ENCODE measurements at places on chromosomes 3 and 15. TPM values are rescaled to one million over a fixed set of nuclear protein-coding genes. Genes with fewer than 3 reads are reported as not detected.

DNA sequence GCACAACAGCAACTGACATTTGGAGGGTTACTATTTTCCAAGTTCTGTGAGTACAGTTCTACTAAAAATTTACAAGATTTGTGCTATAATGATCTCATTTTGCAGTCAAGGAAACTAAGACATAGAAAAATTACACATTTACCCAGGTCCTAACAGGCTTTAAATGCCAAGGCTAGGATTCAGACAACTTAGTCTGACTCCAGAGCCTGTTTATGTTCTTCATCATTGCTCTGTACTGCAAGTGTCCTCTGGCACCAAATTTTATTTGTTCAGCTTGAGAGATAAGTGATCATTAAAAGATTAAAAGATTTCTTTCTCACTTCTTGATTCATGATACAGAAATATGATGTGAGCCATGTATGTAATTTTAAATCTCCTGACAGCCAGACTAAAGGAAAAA is 290.8 kb downstream of the UBE2E2 start:
- peak; percentile 22 for DNase-seq

DNA sequence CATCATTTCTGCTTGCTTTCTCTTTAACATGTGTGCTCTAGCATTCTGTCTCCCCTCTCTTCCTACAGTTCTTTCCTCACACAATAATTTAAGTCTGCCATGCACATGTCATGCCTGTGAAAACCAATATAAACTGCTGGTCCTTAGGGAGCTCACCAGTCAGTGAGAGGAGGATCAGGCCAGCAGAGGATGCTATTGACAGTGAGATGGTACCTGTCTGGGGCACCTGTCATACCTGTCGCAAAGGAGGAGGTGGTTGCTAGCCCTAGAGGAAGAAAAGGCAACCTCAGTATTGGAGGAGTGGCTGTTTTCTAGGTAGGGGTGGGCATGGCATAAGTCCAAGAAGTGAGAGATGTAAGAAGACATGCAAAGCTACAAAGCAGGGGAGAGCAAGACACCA is 194.6 kb downstream of the GABRG3 start:
- DNase-seq = no peak

DNA sequence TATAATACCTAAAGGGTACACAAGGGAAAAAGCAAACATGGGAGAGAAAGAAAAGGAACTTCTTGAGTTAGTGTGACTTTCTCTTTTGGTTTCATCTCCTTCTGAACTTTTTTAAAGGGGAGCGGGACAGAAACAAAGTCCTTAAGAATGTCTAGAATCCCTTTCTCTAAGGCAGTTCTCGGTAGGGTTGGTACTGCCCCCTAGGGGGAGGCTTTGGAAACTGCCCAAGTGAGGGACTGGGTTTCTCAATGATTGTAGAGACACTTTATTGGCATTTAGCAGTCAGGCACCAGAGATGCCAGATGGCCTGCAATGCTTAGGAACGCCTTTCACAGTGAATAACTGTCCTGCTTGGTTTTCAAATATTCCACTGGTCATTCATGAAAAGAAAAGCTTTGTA is 172.7 kb downstream of the WDR72 start:
- peak; percentile 39 for DNase-seq

GRCh38 chr3:54159917-54160316 is 37.6 kb downstream of the CACNA2D3 start:
- no peak for DNase-seq

DNA sequence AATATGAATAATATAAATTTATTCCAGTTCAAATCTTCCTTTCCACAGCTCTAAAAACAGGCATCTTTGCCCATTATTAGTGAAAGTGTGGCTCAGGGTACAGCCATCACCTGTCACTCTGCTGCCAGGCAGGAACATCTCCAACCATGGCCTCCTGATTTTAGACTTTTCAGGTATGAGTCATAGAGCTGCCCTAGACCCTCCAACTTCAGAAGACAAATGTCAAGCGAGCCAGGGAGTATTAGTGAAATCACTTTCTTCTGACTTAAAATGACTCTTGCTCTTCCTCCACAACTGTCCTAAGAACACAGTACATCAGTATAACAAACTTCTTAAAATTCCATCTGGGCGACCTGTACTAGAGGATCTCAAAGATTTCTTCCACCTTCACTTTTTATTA is 78.1 kb upstream of the AKAP13 start:
- no peak for DNase-seq

DNA sequence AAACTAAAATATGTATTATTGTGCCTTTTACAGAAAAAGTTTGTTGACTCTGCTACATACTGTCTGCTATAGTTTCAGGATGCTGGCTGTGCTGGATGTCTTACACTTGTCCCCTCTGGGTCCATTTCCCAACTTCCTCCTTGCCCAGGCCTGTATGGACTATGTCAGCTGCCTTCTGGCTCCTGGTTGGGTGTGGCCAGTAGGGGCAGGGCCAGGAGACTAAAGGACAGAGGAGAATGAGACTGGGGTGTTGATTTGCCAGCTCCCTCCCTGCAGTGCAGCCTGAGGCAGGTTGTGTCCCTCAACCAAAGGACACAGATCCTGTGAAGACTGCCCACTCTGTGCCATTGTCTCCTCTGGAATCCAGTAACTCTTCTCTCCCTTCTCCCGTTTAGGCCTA is 90.6 kb upstream of the UBE2E2 start:
- DNase-seq = no peak

- DNase-seq = no peak
These were observed 87.8 kb upstream of the CTDSPL start for GRCh38 chr3:37773911-37774310.

- no peak for DNase-seq
These were observed at the start of gene RARRES1 for GRCh38 chr3:158731938-158732855. TSS of gene RARRES1 (minus strand) at chr3:158732457. CDS start at chr3:158732415, 42 bp downstream.

DNA sequence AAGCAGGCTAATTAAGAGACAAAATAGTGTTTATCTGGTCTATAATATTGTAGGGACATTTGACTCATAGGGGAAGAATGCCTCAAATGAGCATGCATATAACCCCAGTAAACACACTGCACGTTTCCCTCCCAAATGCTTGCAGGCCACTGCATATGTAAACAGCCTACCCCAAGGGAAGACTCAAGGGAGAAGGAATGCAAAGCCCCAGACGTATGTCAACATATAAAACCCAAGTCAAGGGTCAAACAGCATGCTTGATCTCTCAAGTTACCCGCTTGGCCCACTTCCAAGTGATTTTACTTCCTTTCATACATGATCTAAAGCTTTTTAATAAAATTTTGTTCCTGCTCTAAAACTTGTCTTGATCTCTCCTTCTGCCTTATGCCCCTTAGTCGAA is 1090.0 kb downstream of the OTOL1 start:
- DNase-seq = no peak

GRCh38 chr3:23720885-23721284 is 84.9 kb upstream of the UBE2E1 start:
- DNase-seq = no peak

GRCh38 chr3:71250026-71250425 is 333.5 kb downstream of the FOXP1 start:
- no peak for DNase-seq

DNA sequence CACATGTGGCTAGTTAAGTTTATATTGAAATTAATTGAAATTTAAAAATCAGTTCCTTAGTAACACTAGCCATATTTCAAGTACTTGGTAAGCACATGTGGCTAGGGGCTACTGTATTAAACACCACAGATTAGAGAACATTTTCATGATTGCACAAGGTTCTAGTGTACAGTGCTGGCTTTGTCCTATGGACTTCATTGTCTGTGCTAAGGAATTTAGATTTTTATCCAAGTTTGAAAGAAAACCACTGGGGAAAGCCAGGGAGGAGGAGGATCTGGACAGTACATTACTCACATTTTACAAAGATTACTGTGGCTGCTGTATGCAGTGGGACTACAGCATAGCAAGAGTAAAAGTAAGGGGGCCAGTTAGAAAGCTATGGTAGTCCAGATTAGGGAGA is 13.9 kb downstream of the STAC start:
- DNase-seq = no peak

DNA sequence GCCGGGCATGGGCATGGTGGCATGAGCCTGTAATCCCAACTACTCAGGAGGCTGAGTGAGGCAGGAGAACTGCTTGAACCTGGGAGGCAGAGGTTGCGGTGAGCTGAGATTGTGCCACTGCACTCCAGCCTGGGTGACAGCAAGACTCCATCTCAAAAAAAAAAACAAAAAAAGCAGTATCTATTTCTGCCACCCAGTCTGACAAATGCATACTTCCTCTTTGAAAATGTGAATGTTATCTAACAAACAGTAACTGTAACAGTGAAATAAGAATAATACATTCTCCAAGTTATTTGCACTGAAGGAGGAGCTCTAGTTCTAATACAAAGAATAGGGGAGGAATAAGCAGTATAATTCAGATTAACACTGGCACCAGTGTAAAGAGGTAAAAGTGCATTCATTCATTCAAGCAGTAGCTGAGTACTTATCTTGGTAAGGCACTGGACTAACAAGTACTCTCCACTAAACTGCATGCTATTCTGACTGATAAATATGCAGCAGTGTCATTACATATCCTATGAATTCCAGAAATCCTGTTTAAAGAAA is 12.9 kb downstream of the VPS13C start:
- no peak for DNase-seq

DNA sequence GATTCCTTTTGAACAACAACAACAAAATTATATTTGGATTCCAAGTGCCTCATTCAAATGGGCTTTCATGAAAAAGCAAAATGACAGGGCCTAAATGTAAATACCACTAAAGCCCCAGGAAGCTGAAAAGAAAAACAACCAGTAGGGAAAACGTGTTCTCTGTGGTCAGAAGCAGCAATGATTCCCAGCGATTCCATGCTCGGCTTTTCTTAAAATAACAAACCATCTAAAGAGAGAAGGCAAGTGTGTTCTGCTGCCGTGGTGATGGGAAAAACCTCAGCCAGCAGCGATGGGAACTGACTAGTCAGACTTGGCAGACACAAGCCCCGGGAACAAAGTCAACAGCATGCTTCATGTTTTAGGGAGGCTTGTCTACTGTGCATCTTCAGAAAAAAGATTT is 153.6 kb downstream of the TNIK start:
- peak; percentile 90 for DNase-seq

GRCh38 chr3:45462522-45463265 is 74.3 kb downstream of the LARS2 start:
- DNase-seq = no peak

DNA sequence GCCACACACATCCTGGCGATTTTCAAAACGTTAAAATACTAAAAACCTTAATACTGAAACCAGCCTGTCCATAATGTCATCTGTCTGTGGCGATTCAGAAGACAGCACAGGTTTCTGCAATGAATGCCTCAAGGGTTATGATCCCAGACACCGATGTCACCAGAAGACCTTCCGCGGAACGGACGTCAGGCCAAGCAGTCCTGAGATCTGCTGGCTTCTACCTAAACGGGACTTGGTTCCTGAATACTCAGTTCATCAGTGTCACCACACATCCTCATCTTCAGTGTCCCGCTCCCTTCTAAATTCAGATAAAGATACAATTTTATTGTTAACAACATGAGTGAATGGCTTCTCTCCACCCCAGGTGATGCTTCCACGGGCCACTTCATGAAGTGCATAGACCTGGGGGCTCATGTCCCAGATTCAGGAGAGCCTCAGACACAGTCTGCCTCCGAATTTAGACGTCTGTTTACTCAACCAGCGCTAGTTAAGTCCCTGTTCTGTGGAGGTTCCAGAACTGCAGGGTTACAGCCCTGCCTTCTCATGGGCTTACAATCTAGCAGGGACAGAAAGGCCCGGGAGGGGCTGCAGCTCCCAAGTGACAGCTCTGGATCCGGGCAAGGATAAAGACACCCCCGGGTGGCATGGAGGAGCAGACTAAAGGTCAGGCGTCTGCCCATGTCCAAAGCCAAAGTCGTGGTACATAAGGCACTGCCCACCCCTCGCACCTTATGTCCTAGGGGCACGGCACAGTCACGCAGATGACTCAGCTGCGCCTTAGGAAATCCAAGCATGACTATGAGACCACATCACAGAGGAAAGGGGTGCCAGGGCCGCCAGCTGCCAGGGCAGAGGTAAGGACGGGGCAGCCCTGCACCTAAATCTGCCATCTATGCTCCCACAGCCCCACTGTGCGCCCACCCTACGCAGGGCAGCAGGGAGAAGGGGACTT is 75.9 kb downstream of the VGLL4 start:
- no peak for DNase-seq

DNA sequence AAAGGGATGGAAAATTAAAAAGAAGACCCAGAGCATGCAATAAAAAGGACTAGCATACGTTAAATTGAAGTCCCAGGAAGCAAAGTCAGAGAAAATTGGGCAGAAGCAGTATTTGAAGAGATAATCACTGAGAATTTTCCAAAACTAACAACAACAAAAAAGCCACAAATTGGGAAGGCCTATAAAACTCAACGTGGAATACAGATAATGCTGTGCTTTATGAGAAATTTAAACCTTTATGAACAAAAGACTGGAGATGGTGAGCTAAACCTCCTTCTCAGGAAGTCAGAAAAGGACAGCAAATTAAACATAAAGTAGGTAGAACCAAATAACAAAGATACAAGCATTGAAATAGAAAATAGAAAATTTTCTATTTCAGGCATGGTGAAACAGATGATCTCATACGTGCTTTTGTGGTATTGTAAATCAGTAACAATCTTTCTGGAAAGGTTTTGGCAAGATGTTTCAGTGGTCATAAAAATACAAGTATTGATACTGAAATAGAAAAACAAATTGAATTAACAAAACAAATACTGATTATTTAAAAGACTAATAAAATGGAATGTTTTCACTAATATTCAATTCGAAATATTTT is 55.6 kb downstream of the LYSMD4 start:
- peak; percentile 25 for DNase-seq

- DNase-seq = no peak
These were observed 7.7 kb downstream of the NT5DC2 start for GRCh38 chr3:52525680-52526561.

- DNase-seq = no peak
These were observed 23.1 kb downstream of the SRGAP3 start for GRCh38 chr3:9226326-9226725.

DNA sequence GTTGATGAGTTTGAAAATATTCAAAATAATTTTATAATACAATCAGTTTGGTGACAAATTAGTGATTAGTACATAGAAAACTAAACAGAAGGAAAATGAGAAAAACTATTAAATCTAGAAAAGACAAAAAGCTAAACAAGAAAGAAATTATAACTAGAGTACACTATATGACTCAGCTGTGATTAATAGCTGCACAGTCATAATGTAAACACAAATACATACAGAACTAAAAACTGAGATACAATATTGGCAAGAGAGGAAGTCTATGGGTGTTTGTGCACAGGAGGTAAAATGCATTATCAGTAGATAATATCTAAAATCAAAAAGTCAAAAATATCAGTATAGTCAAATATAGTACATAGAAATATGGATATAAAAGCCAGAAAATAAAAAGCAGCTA is 80.7 kb upstream of the PCSK6 start:
- no peak for DNase-seq

SPINT1 gene
- 159 TPM for total RNA-seq

RFT1 gene
- total RNA-seq = 29.2 TPM

SLC28A1 gene
- total RNA-seq = not detected

ATP10A gene
- total RNA-seq = 13.2 TPM

KNG1 gene
- total RNA-seq = not detected

AMT gene
- 2.5 TPM for total RNA-seq

DET1 gene
- total RNA-seq = 4.0 TPM

BFSP2 gene
- total RNA-seq = not detected

PLSCR2 gene
- total RNA-seq = not detected

SLC51A gene
- 0.12 TPM for total RNA-seq

HHATL gene
- not detected for total RNA-seq
